ENCODE measurements at places on chromosomes 1 and 21.

DNA sequence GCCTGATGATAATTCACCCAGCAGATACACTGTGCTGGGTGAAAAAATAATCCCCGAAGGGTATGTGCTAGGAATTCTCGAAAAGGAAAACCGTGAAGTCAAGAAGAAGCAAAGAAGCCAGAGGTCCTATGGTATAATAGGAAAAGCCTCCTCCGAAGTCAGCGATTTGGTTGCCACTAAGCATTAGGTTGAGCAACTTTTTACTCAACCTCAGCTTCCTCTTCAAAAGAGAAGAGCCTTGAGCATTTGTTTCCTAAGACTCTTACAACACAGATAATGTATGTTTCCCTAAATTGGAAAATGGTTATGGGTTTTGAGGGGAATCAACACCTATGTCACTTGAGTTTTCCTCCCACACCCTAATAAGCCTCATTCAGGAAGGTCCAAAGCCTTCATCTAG lies 21.3 kb upstream of the MNDA start:
- DNase-seq: no peak

- no peak for DNase-seq
These were observed 20.9 kb upstream of the HSPA13 start for GRCh38 chr21:14403681-14404318.

DNA sequence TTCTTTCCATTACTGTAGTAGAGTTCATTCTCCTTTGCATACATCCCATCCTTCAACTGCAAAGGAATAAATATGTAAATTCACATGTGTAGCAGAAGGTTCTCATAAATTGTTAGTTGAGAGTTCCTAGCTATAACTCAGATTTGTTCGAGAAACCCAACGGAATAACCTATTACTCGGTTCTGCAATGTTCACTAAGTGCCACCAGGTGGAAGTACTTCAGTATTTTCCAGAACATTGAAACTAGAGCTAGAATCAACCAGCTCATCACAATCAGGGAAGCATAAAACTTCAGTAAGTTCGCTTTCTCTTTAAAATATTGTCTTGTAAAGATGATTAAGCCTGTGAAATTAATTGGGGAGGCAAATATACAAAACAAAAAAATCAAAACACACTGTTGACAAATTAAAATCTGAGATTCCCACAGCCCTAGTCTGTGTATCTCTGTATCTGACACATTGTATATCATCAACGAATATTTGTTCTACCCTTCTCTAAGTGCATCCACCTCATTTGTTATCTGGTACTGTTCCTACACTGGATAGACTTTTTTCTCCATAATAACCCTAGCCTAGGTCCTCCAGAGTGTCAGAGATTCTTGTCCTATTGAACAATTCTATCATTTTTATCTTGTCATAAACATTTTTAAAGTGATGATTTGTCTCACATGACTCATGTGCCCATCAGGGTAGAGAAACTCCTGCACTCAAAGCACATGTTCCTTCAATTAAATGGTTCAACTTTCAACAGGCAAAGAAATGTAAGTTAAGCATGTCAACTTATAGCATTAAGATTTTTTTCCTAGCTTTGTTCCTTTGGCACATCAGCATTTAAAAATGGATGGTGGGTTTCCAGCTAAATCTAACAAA lies 31.9 kb downstream of the MROH9 start:
- no peak for DNase-seq

- DNase-seq: no peak
These were observed 110.7 kb upstream of the KIAA0040 start for GRCh38 chr1:175303201-175303707.

DNA sequence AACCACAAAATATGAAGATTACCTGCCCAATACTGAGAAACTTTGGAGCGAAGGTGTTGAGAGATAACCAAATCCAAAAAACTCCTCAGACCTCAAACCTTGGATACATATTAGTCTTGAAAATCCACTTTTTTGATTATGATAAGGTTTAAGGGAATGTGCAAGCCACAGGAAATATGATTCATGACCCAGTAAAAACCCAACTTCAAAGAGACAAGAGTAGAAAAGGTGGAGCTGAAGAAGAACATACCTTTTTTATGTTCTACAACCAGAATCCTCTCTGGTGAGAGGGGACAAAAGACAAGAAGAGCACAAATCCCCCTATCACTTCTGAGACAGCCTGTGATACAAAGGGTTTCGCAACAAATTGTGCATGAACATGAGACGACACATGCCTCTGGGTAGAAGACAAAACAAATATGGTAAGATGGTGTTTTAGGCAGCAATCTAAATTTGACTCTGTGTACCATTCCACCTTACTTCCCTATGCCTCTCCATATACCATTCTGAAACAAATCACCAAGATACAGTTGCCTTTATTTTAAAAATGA lies 37.3 kb downstream of the COL24A1 start:
- DNase-seq: no peak

- DNase-seq: peak; percentile 33
These were observed 615 bp downstream of the GPR161 start for GRCh38 chr1:168135921-168136708.

GRCh38 chr1:44676484-44677200 lies 2.1 kb downstream of the ARMH1 start:
- DNase-seq: no peak

GRCh38 chr1:70041317-70042045 lies 163.9 kb downstream of the LRRC40 start:
- DNase-seq: no peak

DNA sequence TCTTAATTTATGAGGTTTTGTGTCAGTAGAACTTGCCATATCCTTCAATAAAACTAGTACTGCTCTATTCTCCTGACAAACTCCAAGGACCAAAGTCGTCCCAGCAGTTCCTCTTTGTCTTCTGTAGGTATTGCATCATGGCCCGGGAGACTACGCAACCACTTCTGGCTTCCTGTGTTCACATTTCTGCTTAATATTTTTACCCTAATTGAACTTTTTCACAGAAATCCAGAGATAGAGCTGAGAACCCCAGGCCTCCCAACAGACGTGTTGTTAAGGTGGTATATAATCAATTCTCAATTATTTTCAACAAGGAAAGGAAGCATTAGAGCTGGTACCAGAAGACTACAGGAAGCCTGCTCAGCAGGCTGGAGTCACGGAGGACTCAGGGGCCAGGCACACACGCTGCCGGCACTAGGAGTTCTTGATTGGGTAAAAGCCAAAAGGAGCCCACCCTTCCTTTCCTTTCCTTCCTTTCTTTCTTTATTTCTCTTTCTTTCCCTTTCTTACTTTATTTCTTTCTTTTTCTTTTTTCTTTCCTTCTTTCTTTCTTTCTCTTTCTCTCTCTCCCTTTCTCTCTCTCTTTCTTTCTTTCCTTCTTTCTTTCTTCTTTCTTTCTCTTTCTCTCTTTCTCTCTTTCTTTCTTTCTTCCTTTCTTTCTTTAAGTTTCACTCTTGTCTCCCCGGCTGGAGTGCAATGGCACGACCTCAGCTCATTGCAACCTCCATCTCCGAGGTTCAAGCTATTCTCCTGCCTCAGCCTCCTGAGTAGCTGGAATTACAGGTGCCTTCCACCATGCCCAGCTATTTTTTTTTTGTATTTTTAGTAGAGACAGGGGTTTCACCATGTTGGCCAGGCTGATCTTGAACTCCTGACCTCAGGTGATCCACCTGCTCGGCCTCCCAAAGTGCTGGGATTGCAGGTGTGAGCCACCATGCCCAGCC lies 173.7 kb downstream of the ZBTB18 start:
- DNase-seq: no peak

DNA sequence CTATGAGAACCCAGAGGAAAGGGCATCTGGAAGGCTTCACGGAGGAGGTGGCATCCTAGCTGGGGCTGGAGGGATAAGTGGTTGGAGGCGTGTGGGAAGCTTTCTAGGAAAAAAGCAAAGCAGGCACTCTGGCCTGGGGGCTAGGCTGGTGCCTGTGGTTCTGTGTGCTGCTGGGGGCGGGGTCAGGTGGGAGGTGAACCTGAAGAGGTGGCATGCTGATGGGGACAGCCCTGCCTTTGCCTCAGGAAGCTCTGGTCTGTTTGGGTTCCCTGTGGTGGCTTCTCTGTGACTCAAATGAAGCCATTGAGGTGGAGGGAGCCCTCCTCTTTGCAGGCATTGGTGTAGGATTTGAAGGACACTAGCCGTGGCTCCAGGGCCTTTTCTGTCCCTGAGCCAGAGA lies 221.6 kb upstream of the POU3F1 start:
- DNase-seq: no peak

GRCh38 chr1:170307426-170307825 lies 161.7 kb downstream of the NTMT2 start:
- DNase-seq: no peak

- DNase-seq: no peak
These were observed 368.8 kb upstream of the ADGRL4 start for GRCh38 chr1:79375352-79375751.

DNA sequence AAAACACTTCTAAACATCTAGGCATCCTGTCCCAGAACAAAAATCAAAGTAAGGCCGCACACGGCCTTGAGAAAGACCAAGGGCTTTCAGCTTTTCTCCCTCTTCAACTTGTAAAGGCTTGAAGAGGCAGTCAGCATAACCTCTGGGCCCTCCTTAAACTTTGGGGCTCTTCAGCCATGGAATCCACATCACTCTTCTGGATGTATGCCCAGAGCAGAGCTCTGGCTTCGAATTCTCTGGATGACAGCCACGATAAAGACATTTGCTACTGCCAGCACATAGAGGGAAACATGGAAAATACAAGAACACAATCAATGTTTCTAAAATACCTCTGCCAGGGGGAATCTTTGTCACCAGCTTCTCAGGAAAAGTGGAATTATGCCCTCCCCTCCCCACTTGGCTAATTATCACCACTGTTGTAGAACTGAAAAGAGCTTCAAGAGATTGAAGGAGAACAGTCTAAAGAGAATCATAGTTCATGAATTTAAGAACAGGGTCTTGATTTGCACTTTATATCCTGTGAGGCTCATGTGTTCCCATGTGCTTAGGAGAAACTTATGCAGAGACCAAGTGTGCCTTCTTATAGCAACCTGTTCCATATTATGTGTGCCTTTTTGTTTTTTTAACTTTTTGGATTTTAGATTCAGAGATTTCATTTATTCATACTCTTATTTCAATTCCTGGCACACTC lies 39.0 kb upstream of the DPT start:
- DNase-seq: no peak
